ENCODE measurements at places on chromosomes 16 and 17.

DNA sequence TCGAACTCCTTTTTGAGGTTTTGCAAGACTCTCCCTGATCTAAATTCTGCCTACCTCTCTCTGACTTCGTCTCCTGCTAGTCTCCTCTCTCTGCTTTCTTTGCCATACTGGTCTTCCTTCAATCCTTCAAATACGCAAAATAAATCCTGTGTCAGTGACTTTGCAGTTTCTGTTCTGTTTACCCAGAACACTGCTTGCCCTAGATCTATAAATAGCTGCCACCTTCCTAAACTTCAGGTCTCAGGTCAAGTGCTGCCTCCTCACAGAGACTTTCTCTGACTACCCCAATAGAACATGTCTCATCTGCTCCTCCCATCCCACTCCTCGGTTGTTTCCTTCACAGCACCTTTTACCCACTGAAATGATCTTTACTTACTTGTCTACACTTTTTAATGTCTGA lies 78.9 kb downstream of the TRIM37 start:
- peak overlapping the region; percentile 24 for H3K27ac ChIP-seq
- no peak overlapping the region for H3K4me3 ChIP-seq
- no peak for DNase-seq

DNA sequence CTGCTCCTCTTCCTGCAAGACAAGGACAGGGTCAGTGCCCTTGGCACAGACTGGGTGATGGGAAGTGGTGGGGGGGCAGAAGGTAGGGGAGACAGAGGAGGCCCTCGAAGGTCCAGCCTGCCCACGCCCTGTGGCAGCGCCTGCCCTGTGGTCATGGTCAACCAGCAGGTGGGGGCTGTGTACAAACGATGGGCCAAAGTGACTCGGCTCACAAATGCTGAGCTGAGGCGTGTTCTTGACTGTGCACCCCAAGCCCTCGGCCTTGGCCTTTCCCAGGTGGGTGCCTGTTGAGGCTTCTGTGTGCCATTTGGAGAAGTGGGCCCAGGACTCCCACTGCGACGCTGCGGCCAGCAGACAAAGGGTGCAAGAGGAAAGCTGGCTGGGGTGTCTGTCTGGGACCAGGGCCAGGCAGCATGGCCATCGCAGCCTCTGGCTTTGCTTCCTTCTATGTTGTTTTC lies 22.6 kb downstream of the MXRA7 start:
- no peak overlapping the region for H3K4me3 ChIP-seq
- H3K27ac ChIP-seq = no peak overlapping the region
- no peaks in the 10 kb centered on the region for H3K4me1 ChIP-seq
- no peaks in the 10 kb centered on the region for H3K36me3 ChIP-seq

- no peak overlapping the region for H3K4me3 ChIP-seq
- H3K4me1 ChIP-seq = peaks cover 7% of the 10 kb centered on the region
- no peaks in the 10 kb centered on the region for H3K36me3 ChIP-seq
- H3K27me3 ChIP-seq = peaks cover 53% of the 10 kb centered on the region
- no peak for DNase-seq
Observed at GRCh38 chr17:49914096-49914490, 54.9 kb upstream of the DLX4 start.

DNA sequence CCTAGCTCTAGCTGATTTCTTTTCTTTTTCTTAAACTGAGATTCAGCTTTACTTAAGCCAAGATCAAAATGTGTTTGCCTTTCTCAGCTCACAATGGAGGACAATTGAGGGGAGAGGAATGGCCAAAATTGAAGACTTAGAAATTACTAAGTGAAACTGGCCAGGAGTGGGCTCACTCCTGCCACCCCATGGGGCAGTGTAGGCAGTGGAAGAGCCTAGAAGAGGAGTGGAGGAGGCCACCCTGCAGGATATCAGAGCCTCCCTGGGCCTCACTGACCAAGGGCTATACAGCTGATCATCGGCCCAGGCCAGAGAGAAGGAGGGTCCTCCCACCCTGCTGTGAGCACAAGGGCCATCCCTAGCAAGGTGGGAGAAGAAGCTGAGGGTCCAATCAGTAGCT lies 119.8 kb downstream of the CCT6B start:
- DNase-seq = no peak
- H3K4me1 ChIP-seq = no peaks in the 10 kb centered on the region
- H3K36me3 ChIP-seq = no peaks in the 10 kb centered on the region
- peaks cover 2% of the 10 kb centered on the region for H3K27me3 ChIP-seq

DNA sequence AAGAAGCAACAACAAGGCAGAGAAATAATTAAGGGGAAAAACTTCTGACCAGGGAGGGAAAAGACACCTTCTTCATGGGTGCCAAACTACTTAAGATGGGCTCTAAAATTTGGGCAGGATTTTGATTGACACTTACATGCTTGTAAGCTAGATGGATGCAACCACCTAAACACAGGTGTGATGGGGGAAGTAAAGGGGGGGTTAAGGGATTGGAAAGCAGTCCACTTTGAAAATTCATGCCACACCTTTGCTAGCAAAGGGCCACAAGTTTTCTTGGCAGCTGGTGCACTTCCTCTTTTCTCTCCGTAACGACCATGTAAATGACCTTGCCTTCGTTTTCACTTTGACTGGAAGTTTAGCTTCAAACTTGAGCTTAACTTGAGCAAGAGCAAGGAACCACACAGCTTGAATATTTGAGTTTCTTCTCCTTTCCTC lies 14.3 kb upstream of the PRKAR1A start:
- H3K27ac ChIP-seq = peak overlapping the region; percentile 90
- no peaks in the 10 kb centered on the region for H3K36me3 ChIP-seq
- peak overlapping the region; percentile 62 for H3K4me3 ChIP-seq
- H3K4me1 ChIP-seq = peaks cover 41% of the 10 kb centered on the region

DNA sequence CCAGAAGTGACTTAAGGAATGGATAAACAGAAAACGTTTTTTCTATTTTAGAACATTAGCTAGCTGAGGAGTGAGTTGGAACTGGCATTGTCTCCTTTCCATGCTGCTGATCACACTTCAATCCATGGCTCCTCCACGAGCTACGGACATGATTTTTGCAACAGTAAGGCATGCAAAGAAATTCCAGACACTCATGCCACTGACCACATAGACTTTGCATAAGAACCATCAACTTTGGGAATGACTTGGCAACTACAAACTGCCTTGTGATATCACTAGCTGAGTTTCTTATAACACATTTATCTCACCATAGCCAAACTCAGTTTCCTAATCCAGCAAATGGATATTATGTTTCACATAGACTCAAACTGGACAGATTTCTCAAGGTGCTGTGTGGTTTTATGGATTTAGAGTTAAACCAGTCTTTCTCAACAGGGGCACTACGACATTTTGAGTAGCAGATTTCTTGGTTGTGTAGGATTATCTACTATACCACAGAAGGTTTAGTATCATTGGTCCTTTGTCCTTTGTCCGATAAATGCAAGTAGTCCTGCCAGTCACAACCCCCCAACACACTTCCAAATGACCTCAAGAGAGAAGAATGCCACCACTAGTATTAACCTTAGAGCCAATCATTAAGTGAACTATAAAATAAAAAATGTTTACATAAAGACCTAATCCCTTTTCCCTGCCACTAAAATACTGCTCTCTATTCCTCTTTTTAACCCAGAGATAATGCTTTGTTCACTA lies 48.3 kb upstream of the C17orf78 start:
- H3K36me3 ChIP-seq = peaks cover 32% of the 10 kb centered on the region
- H3K27ac ChIP-seq = no peak overlapping the region
- H3K4me3 ChIP-seq = no peak overlapping the region

- peaks cover 25% of the 10 kb centered on the region for H3K4me1 ChIP-seq
- DNase-seq = peak; percentile 93
- no peaks in the 10 kb centered on the region for H3K27me3 ChIP-seq
- no peaks in the 10 kb centered on the region for H3K36me3 ChIP-seq
Observed at GRCh38 chr16:56964243-56965148, 2.7 kb downstream of the CETP start.

GRCh38 chr17:82339634-82340580 lies 6.3 kb upstream of the SECTM1 start:
- no peak for DNase-seq
- peaks cover 5% of the 10 kb centered on the region for H3K27me3 ChIP-seq
- no peaks in the 10 kb centered on the region for H3K36me3 ChIP-seq
- peaks cover 12% of the 10 kb centered on the region for H3K4me1 ChIP-seq
- no peak overlapping the region for H3K4me3 ChIP-seq
- no peak overlapping the region for H3K27ac ChIP-seq

DNA sequence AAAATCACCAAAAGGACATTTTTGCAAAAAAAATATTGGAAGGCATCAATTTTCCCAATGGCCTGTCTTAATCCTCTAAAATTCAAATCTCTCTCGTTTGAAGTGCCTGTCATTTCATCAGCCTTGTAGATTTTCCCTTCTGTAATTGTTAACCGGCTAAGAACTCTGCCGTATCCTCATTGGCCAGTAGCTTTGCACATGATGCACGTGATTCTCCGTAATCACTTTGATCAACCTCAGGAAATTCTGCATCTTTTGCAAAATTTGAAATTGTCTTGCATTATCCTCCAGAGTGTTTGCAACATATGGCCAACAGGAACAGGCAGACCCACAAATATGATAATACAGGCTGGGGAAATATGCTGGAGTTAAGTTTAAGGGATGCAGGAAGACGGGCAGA lies 184.2 kb upstream of the RPL38 start:
- H3K36me3 ChIP-seq = no peaks in the 10 kb centered on the region
- no peak overlapping the region for H3K4me3 ChIP-seq
- no peaks in the 10 kb centered on the region for H3K4me1 ChIP-seq
- no peak overlapping the region for H3K27ac ChIP-seq

GRCh38 chr16:72786606-72787005 lies 261.3 kb downstream of the ZFHX3 start:
- H3K27me3 ChIP-seq = peaks cover 5% of the 10 kb centered on the region
- no peak for DNase-seq
- H3K4me3 ChIP-seq = peak overlapping the region; percentile 58
- peaks cover 3% of the 10 kb centered on the region for H3K36me3 ChIP-seq
- peaks cover 15% of the 10 kb centered on the region for H3K4me1 ChIP-seq

GRCh38 chr16:21097151-21097550 lies 53.5 kb downstream of the DNAH3 start:
- no peak for DNase-seq
- no peak overlapping the region for H3K4me3 ChIP-seq
